ENCODE measurements at places on chromosomes 5 and 9.

- DNase-seq = no peak
Measured at GRCh38 chr5:1764606-1764960, 35.1 kb downstream of the MRPL36 start.

DNA sequence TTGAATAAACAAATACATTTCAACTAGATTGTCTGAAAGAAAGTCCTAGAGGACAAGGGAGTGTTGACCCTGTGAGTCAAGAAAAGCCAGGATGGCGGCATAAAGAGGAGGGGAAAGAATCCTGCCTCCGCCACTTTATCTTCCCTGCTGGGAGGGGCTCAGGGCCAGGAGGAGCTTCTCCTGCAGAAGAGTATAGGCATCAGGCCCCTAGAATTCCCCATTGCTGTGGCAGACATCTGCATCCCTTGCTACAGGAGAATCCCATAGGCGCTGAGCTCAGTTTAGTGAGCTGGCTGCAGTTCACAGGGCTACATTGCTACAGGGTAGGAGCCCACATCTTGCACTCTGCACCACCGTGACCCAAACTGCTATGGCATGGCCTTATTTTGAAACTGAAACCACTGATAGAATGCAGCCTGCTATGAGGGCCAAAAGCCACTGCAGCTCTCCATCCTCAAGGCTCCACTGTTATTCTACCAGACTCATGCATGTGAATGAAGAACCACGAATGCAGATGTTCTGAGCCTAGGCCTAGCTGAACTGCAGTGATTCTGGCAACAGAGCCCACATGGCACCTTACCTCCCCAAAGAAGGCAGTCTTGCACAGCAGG lies 941.4 kb upstream of the CTNND2 start:
- DNase-seq = no peak

DNA sequence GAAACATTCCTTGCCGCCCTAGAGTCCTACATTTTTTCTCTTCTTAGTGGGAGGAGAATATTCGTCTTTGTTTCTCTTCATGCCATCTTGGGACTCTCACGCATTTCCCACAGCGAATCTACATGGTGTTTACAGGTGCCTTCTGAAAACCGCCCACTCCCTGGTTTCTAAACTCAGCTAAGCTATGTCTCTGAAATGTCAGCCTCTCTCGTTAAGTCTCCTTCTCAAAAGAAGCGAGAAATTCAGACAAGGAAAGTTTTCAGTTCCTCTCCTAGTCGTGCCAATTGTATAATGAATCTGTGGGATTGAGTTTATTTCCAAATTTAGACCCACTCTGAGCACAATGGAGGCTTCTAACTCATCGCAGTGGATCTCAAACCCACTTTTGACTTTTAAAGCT lies 186.8 kb upstream of the NFIB start:
- no peak for DNase-seq

DNA sequence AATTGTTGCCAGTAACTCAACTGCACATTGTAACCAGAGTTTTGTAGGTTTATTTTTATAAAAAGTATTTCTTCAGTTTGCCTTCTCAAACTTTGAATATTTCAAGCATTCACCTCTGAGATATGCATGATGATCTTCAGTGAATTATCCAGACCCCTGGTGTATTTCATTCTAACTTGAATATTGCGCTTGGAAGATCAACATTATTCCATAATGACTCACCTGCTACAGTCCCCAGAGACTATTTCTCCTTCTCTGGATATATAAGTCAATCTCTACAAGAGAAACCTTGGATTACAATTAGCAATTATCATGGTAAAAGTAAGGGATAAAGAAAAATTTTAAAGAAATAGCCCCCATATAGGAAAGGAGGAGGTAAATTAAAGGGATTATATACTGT lies 1041.0 kb downstream of the TLE1 start:
- no peak for DNase-seq

- no peak for DNase-seq
Measured at GRCh38 chr5:96957254-96958049, 21.6 kb downstream of the LNPEP start.

GRCh38 chr9:137221506-137222111 lies 431 bp downstream of the RNF208 start:
- DNase-seq = no peak

- DNase-seq = no peak
Measured at GRCh38 chr5:178454303-178454702, 135.9 kb downstream of the COL23A1 start.

DNA sequence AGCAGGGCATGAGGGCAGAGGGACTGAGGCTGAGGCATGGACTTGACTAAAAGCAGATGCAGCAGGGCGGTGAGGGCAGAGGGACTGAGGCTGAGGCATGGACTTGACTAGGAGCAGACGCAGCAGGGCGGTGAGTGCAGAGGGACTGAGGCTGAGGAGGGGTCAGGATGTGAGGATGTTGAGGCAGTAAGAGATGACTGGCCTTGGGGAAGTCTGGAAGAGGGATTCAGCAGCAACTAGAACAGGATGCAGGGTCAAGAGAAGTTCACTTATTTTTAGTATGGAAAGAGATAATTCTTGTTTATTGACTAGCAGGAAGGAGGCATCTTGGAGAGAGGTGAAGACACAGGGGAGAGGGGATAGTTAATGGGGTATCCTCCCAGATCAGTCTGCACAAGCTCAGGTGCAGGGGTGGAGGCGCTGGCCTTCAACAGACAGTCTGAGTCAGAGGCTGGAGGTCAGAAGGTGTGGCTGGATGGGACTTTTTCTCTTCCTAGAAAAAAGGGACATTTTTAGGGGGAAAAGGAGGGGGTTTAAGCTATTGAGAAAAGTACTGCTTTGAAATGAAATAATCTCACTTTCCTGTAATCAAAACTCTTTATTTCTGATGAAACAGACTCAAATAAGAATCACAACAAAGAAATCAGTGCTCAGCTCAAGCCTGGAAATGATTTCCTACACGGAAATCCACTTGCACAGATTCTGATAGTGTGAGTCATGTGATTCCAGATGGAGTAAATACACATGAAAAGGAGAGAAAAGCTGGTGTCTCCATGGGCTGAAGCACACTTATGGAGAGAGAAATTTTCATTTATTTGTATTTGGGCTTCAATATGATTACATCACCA lies 130.9 kb downstream of the PALM2AKAP2 start:
- no peak for DNase-seq

DNA sequence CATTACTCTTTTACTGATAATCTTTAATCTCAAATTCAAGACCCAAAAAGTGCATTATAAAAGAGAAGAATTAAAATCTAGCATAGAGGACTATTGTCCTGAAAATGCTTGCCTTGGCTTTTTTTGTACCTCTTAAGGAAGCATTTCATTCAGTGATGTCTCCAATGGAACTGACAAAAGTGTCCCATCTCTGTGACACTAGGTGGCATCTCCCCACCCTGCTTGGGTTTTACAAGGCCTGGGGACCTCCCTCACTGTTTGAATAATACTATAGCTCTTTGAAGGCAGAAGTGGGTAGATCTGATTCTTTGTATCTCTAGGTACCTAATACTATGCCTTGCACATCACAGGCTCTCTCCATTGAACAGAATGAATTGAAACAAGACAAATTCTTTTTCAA lies 180.6 kb downstream of the EPB41L4A start:
- DNase-seq = no peak

DNA sequence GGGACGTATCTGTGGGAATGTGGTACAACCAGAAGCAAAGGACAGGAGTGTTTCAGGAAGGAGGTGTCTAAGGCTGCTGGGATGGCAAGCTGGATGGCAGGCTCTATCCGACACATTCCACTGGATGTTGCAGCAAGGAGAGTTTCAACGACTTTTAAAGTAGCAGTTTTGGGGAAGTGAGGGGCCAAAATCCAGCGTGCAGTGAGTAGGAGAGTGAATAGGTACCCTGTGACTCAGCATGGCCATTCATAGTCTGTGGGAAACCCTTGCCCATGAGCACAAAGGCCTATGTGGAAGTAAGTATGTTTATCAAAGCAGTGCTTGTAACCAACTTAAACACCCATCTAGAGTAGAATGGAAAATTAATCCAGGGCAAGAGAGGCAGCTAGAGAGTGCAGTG lies 664.7 kb downstream of the ACTL7B start:
- no peak for DNase-seq

GRCh38 chr9:78986446-78986845 lies 585.3 kb upstream of the TLE4 start:
- no peak for DNase-seq

- DNase-seq = peak; percentile 3
Measured at GRCh38 chr5:146079695-146080373, 25.5 kb downstream of the PLAC8L1 start.

GRCh38 chr5:21858441-21858840 lies 994.7 kb downstream of the CDH12 start:
- DNase-seq = no peak

DNA sequence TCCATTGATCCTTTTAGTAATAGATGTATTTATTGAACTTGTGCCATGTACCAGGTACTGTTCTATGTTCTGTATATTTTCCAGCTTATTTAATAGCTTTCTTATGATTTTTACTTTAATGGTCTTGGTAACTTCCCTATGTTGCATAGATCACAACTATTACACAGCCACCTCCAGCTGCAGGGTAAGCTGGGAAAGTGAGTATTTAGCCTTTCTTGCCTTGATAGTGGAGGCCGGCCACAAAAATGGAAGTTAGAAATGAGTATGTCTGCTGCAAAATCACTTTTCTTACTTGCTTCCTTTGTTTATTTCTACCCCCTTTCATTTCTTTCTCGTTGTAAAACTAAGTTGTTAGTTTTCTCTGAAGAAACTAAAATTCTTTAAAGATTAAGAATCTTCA lies 43.1 kb upstream of the ANKDD1B start:
- DNase-seq = no peak

DNA sequence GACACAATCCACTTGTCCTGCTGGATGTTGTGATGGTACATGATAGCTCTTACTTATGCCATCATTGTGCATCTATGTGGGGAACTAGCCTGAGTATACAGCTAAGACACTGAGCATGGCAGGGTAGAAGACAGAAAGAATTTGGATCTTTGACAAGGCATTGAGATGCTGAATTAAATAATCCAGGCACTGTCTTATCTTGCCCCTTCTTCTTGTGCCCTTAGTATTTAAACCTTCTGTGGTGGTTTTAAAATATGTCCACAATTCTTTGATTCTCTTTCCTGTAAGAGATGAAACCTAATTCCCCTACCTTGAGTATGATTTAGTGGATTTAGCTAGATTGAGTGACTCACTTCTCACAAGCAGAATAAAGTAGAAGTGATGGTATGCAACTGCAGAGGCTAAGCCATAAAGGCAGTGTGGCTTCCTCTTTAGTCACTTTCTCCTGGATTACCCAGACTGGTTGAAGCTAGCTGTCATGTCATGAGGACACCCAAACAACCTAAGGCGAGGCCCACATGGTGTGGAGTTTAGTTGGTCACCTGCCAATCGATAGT lies 174.0 kb upstream of the NREP start:
- no peak for DNase-seq

DNA sequence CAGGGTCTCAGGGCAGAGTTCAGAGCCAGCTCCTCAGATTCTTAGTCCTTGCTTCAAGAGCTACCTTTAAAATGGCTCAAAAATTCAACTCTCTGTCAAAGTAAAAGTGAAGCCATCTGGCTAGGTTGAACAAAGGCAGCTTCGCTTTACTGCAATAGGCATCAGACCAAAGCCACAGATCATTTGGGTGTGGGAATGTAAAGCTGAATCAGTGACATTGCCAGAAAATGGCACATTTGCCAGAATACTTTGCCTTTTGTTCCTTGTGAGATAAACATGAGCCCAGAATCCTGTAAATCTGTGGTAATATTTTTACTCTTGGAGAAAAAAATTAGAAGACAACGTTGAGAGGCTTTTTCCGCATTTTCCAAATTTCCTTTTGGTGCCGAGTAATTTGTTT lies 210.5 kb downstream of the PALM2AKAP2 start:
- no peak for DNase-seq

DNA sequence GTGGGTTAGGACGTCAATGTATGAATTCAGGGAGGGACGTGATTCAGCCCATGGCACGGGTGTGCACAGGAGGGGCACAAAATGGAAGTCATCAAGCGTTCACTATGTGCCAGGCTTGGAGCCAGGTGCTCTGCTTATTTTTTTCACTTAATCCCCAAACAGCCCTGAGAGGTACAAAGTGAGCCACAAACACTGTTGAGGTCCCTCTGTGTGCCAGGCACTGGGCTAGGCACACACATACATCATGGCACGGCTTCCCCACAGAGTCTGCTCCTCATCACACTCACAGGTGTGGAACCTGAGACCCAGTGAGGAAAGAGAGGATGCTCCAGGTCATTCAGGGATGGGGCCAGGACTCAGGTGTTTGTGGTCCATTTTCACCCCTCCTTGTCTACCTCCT lies 68.1 kb downstream of the GALNT12 start:
- DNase-seq = no peak

GRCh38 chr5:39691993-39692392 lies 267.2 kb upstream of the DAB2 start:
- DNase-seq = no peak

GRCh38 chr5:51396797-51397196 lies 13.5 kb downstream of the ISL1 start:
- DNase-seq = no peak

DNA sequence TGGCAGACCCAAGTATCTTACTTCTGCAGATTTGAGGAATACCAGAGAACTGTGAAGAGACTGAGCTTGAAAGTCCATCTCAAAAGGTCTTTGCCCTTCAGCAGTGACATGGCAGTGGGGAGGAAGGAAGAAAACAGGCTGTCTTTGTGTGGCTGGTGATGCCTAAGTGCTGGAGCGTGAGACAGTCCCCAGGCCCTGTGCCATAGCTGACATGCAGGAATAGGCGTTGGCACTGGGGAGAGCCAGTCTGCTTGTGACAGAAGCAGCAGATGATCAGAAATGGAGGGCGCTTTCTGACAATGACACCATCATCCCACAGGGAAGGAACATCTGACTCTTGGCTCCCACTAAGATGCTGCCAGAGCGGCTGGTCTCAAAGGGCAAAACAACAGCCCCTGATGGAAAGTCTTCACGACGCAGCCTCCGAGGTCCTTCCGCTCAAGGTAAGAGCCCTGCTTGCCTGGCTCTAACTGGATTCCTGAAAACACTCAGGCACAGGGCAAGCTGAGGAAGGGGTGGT lies 15.5 kb upstream of the GLRX start:
- no peak for DNase-seq

DNA sequence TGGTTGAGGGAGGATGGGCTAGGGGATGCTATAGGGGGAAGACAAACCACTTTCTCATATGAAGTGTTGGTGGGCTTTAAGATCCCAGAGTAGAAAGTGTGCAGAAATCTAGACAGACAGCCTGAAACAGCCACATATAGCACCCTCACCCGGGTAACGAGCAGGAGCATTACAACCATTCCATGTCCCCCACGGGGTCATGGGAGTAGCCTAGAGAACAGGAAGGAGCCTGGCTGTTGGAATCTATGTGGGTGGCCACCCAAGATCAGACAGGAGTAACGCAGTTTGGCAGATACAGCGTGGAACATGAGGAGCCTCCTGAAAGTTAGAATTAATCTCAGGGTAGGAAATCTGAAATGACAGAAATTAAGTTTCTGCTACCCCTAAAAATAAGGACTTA lies 146.1 kb upstream of the RAI14 start:
- DNase-seq = no peak

All from stimulated activated CD4-positive, alpha-beta T cell treated with anti-CD3 and anti-CD28 coated beads, Interleukin-12 subunit alpha, Interleukin-12 subunit beta, amount 100 ng/mL, for 48 hours (primary cell).